ENCODE measurements at places on chromosomes 2 and 18. TPM values are rescaled to one million over a fixed set of nuclear protein-coding genes. Genes with fewer than 3 reads are reported as not detected.
A peak's percentile ranks its signal among the peaks of the same experiment; 100 is the strongest.

CENPA gene
- total RNA-seq: 0.51 TPM

SERPINB11 gene
- total RNA-seq: not detected

COBLL1 gene
- total RNA-seq: 12.1 TPM

ESPNL gene
- not detected for total RNA-seq

FAM237A gene
- not detected for total RNA-seq

STON1 gene
- total RNA-seq: 8.1 TPM

CACNB4 gene
- 0.46 TPM for total RNA-seq

DNA sequence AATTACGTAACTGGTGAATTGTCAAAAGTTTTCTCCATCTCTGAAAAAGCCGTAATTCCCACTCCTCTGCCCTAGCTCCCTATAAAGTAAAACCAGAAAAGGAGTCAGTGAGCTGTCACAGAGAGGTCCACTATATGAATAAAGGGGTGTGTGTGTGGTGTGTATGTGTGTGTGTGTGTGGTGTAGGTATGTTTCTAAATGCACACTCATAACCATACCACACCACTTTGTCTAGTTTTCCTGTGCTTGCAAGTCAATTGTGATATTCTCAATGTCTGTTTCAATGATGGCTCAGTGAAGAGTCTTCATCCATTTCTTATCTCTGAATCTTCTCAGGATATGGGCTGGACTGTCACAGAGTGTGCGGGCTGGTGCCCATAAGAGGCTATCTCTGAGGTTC lies 54.8 kb upstream of the CCDC68 start:
- no peak for DNase-seq

DNA sequence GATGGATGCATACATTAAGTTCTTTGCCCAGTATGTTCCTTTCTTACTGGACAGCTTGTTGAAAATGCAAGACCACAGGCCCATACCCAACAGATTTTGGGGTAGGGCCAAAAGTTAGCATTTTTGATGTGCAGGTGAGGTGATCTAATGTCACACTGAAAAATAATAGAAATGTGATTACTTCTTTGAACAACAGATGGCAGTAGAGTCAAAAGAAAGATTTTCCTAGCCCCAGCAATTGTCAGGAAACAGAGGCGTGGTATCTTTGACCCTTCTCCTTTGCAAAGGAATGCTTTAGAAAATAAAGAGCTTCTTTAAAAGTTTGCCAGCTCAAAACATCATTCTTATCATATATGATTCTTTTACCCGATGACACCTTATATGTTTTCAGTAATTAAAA lies 343.6 kb upstream of the SYT4 start:
- DNase-seq: no peak

- no peak for DNase-seq
These were observed 258.5 kb downstream of the RPIA start for GRCh38 chr2:88950010-88950409.

DNA sequence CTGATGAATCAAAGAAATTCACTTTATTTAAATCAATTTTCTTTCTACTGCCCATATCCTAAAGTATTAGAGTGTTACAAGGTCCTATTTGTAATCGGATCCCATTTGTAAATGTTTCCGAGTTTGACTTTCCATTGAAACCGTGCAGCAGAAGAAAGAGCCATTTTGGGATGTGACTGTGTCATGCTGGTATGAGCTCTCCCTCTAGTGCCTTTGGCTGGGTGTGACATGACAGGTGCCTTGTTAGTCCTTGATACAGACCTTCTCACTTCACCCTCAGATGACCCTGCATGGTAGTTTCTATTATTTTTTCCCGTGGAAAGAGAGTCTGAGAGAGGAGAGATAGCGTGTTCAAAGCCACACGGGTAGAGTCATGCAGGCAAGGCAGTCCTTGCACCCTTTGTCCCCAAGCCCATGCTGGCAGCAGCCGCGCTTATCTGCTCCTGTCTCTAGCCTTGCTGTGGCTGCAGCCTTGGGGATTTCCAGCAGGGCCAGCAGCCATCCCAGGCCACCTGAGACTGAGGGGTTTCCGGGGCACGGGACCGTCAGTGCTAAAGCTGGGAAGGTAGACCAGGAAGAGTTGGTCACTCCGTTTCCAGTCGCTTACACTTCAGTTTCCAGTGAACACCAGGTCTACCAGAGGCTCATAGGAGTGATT lies 21.4 kb downstream of the CHMP1B start:
- no peak for DNase-seq

DNA sequence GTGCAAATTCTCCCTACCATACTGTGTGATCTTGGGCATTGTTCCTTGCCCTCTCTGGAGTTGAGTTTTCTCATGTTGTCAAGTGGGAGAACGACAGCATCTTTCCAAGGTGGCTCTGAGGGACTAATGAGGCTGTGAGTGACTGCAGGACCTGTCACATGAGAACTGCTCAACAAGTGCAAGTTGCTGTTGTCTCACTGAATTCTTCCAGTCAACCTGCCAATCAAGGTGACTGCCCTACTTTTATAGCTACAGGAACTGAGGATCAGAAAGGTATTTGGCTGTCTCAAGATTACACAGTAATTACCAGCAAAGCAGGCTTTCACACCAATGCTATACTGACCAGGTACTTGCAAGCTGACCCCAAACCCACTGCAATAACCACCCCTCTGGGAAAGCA lies 137.6 kb downstream of the MTCL1 start:
- DNase-seq: no peak

DNA sequence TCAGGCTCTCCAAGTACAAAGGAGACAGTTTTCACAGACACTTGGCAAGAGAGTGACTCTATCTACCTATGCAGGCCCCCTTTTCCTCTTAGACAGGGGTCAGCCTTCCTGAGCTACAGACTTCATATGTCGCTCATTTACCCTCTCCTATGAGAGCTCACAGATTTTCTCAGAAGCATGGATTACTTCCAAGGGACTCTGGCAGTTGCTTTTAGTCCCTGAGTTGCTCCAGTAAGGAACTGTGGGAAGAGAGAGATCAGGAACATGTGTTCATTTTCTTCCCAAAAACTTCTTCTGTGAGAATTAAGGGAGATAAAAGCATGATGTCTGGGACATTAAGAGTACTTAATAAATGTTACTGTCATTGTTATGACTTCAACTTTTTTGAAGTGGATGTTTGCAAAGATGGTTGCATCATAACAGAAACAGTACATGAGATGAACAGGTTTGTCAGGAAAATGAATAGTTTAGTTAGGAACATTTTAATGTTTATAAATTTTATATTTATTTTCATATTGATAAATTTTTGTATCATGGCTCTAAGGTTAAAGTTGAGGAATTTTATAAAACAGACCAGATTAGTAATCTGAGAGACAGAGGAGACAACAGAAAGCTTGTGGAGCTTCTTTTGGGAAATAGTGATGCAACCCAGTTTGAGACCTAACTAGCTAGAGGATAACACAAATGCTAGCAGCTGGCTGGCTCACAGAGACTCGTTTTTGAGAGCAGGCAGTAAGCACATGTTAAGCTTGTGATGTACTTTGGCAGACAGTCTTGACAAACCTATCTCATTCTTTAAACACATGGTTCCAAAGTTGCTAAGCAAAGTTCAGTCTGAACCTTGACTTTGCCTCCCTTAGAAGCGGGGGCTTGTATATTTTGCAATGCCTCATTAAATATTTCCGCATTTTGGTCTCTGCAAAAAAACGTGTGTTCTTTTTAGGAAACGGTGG lies 21.7 kb upstream of the UGP2 start:
- DNase-seq: peak; percentile 51

GRCh38 chr18:60446821-60447220 lies 74.2 kb upstream of the MC4R start:
- DNase-seq: no peak

GRCh38 chr2:10732924-10733565 lies 11.6 kb downstream of the ATP6V1C2 start:
- DNase-seq: no peak

- DNase-seq: no peak
These were observed 12.2 kb downstream of the GPATCH11 start for GRCh38 chr2:37096568-37096967.

DNA sequence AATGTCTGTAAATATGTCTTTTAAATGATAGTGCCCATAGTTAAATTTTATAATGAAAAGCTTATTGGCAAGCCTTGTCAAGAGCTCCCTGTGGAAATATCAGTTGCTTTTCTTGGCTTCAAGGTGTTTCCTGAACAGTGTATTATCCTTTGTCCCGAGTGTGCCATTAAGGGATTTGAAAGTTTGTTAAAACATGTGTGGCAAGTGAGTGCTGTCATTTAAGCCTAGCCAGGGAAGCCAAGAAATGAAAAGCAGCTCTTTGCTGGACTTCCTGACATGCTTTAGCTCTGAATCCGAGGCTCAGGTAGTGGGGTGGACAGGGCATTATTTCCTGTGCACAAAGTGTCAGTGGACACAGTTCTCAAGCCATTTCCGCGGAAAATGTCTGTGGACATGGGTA lies 111.5 kb downstream of the DIS3L2 start:
- DNase-seq: no peak

GRCh38 chr2:241116606-241117560 lies 14.8 kb upstream of the MTERF4 start:
- DNase-seq: no peak

DNA sequence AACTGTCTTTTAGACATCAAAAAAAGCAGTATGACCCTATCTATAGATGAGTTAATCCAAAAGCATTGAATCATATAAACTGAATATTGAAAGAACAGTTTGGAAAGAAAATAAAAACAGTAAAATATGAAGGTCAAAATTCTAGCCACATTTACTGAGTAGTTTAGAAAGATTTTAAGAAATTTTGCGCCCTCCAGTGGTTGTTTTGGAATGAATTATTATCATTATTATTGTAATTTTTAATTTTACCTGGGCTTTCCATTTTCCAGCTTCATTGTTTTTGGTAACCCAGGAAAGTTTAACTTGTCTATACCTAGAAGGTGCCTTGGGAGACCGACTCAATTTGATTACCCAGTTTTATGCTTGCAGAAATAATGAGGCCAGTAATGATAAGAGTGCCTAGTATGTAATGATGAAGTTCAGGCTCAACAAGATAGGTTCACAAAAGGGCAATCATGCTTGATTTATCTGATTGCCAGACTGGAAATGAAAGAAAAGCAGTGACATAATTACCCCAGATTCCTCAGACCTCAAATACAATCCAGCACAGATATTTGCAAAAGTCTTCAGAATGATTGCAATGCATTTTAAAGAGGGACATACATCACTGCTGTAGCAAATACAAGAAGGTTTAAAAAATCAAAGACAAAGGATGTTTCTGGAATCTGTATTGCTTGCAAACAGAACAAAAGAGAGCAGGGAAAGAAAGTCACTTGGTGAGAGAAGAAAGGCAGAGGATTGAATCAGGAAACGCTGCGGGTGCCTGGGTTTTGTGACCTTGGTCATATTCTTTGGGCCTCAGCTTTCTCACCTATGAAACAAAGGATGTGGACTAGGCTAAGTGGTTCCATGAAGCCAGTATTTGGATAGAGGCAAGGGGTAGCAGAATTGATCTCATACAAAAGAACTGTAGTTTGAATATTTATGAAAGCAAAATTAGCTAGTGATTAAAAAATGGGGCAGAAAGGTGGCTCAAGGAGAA lies 153.8 kb downstream of the MAP2 start:
- DNase-seq: no peak

DNA sequence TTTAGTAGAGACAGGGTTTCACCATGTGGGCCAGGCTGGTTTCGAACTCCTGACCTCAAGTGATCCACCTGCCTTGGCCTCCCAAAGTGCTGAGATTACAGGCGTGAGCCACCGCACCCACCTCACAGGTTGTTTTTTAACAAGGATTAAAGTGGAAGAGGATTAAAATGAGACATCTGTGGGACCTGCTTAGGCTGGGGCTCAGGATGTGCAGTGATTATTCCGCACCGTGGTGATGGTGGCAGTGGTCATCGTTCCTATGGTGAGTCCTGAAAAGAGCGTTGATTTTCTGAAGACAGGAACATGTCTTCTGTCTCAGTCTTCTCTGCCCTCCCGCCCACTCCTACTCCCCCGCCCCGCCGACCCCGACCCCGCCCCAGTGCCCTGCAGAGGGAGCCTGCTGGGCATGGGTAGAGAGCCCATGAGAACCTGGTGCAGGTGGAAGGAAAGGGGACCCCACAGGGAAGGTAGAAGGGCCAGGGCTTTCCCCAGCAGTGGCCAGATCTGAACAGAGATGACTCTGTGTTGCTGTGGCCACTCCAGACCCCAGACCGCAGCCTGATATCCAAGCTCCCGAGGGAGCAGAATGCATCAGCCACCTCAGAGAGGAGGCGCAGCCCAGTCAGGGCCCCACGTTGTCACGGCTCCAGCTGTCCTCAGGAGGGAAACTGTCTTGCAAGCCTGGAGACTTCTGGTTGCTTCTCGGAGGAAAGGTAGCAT lies 34.5 kb upstream of the FOSL2 start:
- no peak for DNase-seq

DNA sequence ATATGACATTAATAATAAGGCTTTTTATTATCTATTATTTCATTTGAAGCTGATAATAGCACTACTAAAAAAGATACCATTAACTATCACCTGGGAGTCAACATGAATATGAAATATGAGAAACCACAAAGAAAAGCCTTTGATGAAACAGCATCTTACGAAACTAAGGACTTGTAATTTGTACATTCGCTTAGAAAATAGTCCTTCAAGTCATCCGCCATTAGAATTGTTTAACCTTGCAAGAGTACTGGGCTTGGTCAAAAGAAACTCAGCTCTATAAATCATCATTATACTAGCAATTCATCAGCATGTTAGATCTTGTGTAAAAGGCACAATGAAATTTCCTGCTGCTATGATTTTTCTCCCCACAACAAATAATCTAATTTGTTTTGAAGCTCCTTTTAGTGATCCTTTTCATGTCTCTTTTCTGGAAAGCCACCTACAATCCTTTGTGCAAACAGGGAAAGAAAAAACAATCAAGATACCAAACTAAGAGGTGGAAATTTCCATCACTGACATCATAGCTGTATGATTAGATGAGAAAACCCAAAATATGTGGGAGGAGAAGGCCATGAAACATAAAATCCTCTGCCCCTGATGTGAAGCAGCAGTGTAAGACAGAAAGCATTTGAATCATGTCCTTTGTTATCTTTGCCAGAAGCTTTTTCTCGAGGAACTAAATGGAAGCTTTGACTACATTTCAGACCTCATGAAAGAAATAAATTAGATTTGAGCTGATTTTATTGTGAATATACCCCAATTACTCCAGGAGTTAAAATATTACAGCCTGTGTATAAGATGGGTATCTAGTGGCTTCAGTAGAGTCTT lies 31.2 kb downstream of the SCN9A start:
- no peak for DNase-seq

DNA sequence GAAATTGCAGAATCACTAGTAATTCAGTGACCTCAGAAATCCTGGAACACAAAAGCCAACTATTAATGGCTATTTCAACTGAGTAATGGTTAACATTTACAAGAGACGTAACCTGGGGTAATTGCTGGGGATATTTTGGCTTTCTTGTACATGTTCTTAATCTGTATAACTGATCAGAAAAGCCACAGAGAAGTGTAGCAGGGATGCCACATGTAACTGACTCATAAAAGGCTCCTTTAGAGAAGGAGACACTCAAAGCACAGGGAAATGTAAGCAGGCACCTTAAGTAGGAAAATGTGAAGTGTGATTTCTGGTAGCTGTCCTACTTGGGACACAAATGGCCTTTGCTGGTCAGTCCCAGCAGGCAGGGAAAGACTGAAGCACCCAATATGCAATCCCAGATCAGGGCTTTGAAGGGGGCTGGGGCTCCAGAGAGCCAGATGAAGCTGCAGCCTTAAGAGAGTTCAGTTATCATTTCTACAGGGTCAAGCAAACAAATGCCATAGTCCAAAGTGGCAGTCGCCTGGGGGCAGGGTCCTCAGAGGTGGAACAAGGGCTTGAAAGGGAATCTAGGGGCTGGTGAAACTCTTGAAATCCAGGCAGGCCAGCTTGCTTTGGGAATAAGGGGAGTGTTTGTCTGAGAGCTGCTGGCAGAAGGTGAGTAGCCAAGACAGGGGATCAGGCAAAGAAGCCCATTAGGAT lies 7.2 kb upstream of the SPOPL start:
- no peak for DNase-seq

All from Right ventricle myocardium superior (tissue), 1 donor.